GM12864 (cell line): ENCODE measurements at places on chromosomes 11 and 22.
A peak's percentile ranks its signal among the peaks of the same experiment; 100 is the strongest.

DNA sequence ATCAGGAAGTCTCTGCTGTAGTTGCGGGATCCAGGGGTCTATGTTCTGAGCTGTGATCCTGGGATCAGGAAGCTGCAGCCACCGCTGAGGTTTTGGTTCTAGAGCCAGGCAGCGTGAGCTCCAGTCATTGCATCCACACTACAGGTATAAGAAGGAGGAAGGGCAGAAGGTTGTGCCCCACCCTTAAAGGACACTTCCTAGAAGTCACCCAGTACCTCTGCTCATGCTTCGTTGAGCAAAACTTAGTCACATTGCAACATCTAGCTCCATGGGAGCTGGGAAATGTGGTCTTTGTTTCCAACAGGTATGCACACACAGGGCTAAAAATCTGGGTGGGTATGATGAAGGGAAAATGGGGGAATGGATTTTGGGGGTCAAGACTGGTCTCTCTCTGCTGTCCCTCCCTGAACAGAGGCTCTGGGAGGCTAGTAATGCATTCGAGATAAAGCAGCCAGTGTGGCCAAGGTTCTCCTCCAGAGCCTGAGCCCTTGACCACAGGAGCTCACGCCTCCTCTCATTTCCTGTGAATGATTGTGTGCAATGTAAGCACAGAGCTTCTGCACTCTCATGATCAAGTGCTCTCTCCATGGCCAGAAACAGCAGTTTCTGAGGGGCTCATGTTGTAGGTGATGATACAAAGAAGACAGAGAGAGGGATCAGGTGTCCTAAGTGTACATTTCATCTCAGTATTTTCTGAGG is 86.8 kb upstream of the OR4B1 start:
- DNase-seq, result no peak

GRCh38 chr11:118878163-118878563 is 5.5 kb upstream of the CXCR5 start:
- no peak for DNase-seq

DNA sequence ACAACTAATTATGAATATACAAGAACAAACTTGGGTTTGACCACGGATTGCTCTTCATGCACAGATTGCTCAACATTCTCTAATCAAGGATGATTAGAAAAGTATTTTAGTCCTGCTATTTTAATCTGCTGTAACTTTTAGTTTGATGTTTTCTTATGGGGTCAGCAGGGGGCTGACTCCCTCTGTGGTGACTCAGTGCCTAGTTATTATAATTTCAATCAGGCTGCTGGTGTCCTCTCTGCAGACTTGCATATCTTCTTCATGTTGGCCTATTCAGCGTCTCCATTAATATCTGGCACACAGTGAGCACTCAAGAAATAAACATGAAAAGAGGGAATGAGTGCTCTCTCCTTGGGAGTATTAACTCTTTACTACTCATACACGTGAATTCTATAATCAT is 223.8 kb upstream of the DDI1 start:
- no peak for DNase-seq

- DNase-seq, result no peak
Measured at GRCh38 chr11:69661413-69661715, 13.8 kb downstream of the LTO1 start.

GRCh38 chr11:17552392-17553248 is 5.6 kb downstream of the OTOG start:
- DNase-seq, result no peak

DNA sequence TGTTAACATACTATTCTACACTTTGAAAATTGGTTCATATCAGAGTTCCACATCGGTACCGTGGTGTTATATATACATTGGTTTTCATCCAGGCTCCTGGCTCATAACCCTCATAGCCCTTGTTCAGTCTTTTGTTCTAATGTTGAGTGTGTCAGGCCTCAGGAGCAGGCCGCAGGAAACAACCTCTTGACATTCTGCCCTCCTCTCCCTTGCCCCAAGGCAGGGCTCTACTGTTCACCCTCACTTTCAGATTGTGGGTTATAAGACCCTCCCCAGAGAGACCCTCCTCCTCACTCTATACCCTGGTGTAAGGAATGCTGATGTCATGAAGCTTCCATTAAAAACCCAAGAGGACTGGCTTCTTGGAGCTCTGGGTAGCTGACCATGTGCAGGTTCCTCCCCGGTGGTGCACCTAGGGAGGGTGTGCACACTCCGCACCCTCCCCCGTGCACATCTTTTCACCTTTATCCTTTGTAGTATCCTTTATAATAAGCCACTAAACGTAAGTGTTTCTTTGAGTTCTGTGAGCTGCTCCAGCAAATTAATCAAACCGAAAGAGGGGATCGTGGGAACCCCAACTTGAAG is 12.1 kb downstream of the SSH3 start:
- DNase-seq, result no peak

DNA sequence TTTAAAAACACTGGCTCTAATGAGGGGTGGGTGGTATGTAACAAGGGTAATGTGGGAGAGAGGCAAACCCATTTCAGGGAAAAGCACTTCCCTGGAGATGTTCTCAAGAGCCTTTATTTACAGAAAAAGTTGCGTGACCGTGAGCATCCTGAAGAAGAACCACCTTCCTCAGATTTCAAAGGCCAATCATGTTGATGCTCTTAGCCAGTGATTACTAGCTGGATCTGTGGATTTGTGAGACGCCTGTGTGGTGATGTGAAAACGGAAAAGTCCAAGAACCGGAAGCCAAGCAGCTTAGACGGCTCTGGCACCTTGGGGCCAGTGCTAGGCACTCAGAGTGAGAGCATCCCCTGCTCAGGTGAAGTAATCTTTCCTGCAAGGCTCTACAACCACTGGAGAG is 12.6 kb upstream of the UBASH3B start:
- no peak for DNase-seq

DNA sequence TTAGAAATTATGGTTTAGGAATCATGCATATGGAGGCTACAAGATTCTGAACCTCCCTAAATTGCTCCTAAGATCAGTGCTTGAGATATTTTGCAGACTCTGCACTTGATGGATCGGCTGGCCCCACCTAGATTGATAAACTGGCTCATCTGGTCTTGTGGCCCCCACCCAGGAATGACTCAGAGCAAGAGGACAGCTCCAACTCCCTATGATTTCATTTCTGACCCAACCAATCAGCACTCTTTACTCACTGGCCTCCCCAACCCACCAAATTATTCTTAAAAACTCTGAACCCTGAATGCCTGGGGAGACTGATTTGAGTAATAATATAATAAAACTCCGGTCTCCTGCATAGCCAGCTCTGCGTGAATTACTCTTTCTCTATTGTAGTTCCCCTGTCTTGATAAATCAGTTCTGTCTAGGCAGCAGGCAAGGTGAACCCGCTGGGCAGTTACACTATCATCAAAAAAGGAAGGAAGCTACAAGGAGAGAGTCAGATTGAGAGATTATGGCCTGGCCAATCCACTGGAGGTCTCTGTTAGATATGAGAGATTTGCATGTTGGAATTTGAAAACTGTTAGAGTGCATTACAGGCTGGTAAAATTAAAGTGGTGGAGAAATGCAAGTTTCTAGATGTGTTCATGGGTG is 245.8 kb downstream of the CSNK2A3 start:
- no peak for DNase-seq

DNA sequence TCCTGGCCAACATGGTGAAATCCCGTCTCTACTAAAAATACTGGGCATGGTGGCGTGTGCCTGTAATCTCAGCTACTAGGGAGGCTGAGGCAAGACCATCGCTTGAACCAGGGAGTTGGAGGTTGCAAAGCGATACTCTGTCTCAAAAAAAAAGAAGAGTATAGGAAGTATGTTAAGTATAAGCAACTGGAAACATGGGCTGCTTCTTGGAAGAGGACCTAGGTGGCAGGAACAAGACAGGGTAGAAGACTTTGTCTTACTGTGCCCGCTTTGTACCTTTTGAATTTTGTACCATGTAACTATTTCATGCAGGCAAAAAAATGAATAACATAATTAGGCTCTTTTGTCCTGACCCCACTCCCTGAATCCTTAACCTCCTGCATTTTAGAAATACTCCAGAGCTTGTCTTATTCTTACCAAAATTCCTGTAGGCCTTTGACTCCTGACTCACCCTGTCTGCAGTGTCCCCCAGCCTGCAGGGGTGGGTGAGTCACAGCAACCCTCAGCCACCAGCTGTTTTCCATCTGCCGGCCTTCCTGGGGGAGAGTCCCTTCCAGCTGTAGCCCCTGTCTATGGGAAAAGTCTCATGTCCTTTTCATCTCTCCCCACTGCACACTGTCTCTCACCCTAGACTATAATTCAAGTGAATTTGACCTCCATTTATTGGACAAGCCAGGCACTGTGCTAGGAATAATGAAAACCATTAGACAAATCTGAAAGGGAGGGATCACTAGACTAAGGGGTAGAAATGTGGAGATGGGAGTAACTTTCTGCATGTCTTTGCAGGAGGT is 41.8 kb downstream of the TXN2 start:
- no peak for DNase-seq

DNA sequence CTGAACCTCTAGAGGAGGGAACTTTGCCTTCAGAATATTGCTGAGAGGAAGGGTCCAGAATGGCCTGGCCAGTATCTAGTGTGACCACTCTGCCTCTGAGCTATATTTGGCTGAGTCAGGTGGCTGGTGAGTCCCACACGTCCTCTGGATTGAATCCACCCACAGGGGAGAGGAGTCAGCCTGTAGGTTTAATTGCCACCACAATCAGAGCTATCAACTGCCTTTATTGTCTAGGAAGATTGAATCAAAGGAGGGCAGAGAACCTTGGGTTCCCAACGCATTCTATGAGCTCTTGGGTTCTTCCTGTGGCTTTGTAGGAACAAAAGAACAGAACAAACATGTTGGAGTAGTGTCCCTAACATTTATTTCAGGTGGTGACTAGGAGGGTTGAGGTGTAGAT is 67.7 kb downstream of the ST3GAL4 start:
- no peak for DNase-seq

GRCh38 chr22:33063611-33064010 is 5.4 kb upstream of the SYN3 start:
- DNase-seq, result no peak

GRCh38 chr22:31637447-31637890 is 24.5 kb downstream of the PISD start:
- DNase-seq, result peak; percentile 67

DNA sequence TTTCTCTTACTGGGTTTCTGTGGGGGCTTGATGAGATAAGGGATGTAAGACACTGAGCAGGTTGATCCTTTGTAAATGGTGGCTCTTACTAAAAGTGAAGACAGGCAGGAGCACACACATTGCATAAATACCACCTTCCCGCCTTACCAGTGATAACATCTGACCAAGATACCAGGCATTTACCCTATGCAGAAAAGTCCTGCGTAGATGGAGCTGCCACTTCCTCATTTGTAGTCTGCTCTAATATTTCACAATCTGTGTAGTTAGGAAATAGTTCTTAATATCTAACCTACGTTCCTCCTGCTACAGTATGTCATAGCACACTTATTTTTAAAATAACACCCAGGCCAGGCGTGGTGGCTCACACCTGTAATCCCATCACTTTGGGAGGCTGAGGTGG is 23.9 kb upstream of the SWAP70 start:
- DNase-seq, result no peak

DNA sequence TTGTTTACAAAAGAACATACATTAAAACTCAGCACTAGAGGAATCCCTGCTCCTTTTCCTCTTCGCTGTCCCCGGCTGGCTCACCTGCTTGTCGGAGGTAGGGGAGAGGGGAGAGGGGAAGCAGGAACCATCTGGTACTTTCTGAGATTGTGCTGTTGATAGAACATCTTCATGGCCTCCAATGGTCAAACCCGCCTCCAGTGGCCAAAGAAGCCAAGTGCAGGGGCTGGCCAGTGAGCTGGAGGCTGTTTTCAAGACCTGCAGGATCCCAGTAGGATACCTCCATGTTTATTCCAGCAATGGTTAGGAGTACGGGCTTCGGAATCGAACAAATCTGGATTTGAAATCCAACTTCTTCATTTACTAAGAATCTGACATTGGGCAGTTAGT is 92.6 kb downstream of the PKNOX2 start:
- no peak for DNase-seq

- DNase-seq, result no peak
Measured at GRCh38 chr22:18109410-18110193, 1.0 kb upstream of the TUBA8 start.

DNA sequence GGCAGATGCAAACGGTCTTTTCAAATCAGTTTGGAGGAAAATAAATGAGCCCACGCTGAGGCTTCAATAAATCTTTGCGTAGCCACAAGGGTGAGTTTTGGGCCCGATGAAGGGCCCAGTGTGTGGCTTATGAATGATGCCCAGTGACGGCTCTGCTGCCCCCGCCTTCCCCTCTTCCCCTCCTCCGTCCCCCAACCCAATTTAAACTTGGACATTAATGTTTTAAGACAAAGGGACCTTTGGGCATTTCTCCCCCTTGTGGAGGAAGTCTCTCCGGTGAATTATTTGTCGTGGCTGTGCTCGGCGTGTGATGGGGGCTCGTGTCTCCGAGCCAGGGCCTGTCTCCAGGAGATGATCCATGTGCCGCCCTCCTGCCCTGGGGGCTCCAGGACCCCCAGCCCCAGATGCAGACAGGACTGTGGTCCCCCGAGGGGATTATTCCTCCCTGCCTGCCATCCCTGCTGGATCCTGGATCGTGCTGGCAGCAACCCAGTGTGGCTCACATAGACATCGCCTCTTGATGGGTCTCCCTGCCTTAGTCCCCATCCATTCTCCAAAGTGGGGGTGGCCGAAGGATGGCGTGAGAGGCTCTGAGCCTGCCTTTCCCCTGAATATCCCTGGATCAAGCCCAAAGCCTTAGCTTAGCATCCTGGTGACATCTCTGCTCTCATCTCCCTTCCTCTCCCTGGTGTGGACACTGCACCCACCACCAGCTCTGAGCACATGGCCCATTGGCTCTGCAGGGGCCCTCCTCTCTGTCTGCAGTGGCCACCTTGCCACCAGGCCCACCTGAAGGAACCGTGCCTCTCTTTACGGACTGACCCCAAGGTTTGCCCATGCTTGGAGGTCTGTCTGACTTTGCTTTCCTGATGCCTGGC is 56.4 kb downstream of the SMIM38 start:
- no peak for DNase-seq

- DNase-seq, result no peak
Measured at GRCh38 chr11:105861225-105861624, 160.8 kb downstream of the MSANTD4 start.

DNA sequence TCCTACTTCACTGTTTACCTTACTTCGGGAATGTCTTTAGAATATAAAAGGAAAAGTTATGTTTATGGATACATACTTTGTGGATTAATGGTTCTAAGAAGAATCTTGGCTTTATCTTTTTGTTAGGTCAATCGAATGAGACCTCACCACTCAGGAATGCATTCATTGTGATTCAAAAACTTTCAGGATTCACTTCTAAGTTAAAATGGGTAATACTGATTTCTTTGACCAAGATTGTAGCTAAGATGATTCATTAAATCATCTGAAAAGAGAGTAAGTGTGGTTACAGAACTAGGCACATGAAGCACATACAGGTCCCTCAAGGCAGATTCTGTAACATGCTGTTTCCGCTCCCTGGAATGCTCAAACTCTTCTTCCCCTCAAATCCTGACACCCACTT is 716.4 kb downstream of the KCNA4 start:
- no peak for DNase-seq

DNA sequence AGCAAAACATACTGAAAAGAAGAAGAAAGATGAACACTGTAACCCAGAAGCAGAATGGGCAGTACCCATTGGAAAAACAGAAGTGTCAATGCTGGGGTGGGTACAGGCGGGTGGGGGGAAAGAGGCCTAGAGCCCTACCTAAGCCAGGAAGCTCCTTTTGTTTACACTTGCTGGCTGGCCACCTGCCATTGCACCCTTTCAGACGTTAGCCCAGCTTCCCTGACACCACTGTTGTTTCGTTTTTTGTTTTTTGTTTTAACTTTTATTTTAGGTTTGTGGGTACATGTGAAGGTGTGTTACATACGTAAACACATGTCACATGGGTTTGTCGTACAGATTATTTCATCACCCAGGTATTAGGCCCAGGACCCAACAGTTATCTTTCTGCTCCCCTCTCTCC is 55.4 kb downstream of the PLEKHA7 start:
- DNase-seq, result no peak

- DNase-seq, result no peak
Measured at GRCh38 chr11:128685402-128686020, 8.4 kb upstream of the FLI1 start.
